Osteoblast (primary cell): ENCODE measurements at places on chromosomes 1 and 21. TPM values are rescaled to one million over a fixed set of nuclear protein-coding genes. Genes with fewer than 3 reads are reported as not detected.

Gene TRIM63
- under 0.01 and 0.36 TPM in 2 replicates for total RNA-seq

Gene RNF207
- 10.6 and 42.7 TPM in 2 replicates for total RNA-seq

Gene CSMD2
- total RNA-seq, result 0.36 and 0.88 TPM in 2 replicates

Gene KMO
- total RNA-seq, result under 0.01 and 0.36 TPM in 2 replicates

Gene RAB7B
- 7.6 and 7.7 TPM in 2 replicates for total RNA-seq

Gene GUCA2A
- total RNA-seq, result not detected in 2 replicates

Gene IQCC
- total RNA-seq, result 1.8 TPM in 2 replicates

Gene OR2L13
- total RNA-seq, result under 0.01 TPM in 1 of 2 replicates, not detected in the other

Gene MIXL1
- total RNA-seq, result 0.29 TPM in 1 of 2 replicates, not detected in the other

Gene SUCO
- 41.3 and 41.6 TPM in 2 replicates for total RNA-seq

Gene MYBPH
- total RNA-seq, result under 0.01 and 0.29 TPM in 2 replicates

Gene LRRC8B
- 1.2 and 1.4 TPM in 2 replicates for total RNA-seq

Gene ETV3
- 13.0 and 14.8 TPM in 2 replicates for total RNA-seq

Gene FCRL1
- not detected in 2 replicates for total RNA-seq

Gene CYP4B1
- total RNA-seq, result not detected in 2 replicates

Gene CFHR4
- not detected in 2 replicates for total RNA-seq

Gene FCRL5
- under 0.01 TPM in 1 of 2 replicates, not detected in the other for total RNA-seq

Gene OR2T35
- total RNA-seq, result not detected in 2 replicates

Gene ATG4C
- total RNA-seq, result 5.8 and 9.4 TPM in 2 replicates

Gene DESI2
- 42.0 and 48.3 TPM in 2 replicates for total RNA-seq

Gene SYCP1
- not detected in 2 replicates for total RNA-seq

Gene TATDN3
- total RNA-seq, result 14.1 and 18.3 TPM in 2 replicates

Gene ANKRD34A
- total RNA-seq, result 0.59 and 1.1 TPM in 2 replicates

Gene KCNJ15
- total RNA-seq, result 10.0 and 10.1 TPM in 2 replicates

Gene MFAP2
- 61.2 and 72.2 TPM in 2 replicates for total RNA-seq

Gene NBPF3
- 12.4 and 24.6 TPM in 2 replicates for total RNA-seq

Gene HORMAD1
- total RNA-seq, result 0.36 and 0.59 TPM in 2 replicates

Gene TNFRSF25
- total RNA-seq, result 3.3 and 5.0 TPM in 2 replicates

Gene LINGO4
- not detected in 2 replicates for total RNA-seq

Gene TCHH
- total RNA-seq, result not detected in 2 replicates

Gene GJA8
- total RNA-seq, result not detected in 2 replicates

Gene FCRLB
- 1.8 TPM in 2 replicates for total RNA-seq

Gene FOXO6
- not detected in 2 replicates for total RNA-seq

Gene CELA2B
- total RNA-seq, result 0.36 TPM in 1 of 2 replicates, not detected in the other

Gene FCRL2
- total RNA-seq, result not detected in 2 replicates

Gene MATN1
- total RNA-seq, result under 0.01 TPM in 1 of 2 replicates, not detected in the other

Gene MYOG
- total RNA-seq, result not detected in 2 replicates

Gene EDARADD
- total RNA-seq, result 1.4 and 2.7 TPM in 2 replicates

Gene ASPM
- 5.1 and 5.6 TPM in 2 replicates for total RNA-seq

Gene AUNIP
- 0.72 and 0.88 TPM in 2 replicates for total RNA-seq

Gene FCGR2B
- 0.36 TPM in 1 of 2 replicates, not detected in the other for total RNA-seq

Gene BRDT
- not detected in 2 replicates for total RNA-seq

Gene OR2T11
- total RNA-seq, result not detected in 2 replicates

Gene RAP1GAP
- under 0.01 and 0.29 TPM in 2 replicates for total RNA-seq

Gene ADORA3
- total RNA-seq, result not detected in 2 replicates

Gene SLC16A4
- 76.0 and 90.2 TPM in 2 replicates for total RNA-seq

Gene ELAPOR1
- 0.36 and 0.59 TPM in 2 replicates for total RNA-seq

Gene UBE2J2
- 31.2 and 32.6 TPM in 2 replicates for total RNA-seq

Gene KRTAP21-1
- total RNA-seq, result not detected in 2 replicates

Gene CATSPER4
- total RNA-seq, result not detected in 2 replicates

Gene FAM229A
- total RNA-seq, result 1.8 and 2.5 TPM in 2 replicates
